ENCODE measurements at places on chromosomes 5 and 9.

- no peak for DNase-seq
These were observed 417.1 kb downstream of the DMRTA1 start for GRCh38 chr9:22863736-22864135.

GRCh38 chr5:81450940-81451339 lies 57.0 kb upstream of the ACOT12 start:
- no peak for DNase-seq

DNA sequence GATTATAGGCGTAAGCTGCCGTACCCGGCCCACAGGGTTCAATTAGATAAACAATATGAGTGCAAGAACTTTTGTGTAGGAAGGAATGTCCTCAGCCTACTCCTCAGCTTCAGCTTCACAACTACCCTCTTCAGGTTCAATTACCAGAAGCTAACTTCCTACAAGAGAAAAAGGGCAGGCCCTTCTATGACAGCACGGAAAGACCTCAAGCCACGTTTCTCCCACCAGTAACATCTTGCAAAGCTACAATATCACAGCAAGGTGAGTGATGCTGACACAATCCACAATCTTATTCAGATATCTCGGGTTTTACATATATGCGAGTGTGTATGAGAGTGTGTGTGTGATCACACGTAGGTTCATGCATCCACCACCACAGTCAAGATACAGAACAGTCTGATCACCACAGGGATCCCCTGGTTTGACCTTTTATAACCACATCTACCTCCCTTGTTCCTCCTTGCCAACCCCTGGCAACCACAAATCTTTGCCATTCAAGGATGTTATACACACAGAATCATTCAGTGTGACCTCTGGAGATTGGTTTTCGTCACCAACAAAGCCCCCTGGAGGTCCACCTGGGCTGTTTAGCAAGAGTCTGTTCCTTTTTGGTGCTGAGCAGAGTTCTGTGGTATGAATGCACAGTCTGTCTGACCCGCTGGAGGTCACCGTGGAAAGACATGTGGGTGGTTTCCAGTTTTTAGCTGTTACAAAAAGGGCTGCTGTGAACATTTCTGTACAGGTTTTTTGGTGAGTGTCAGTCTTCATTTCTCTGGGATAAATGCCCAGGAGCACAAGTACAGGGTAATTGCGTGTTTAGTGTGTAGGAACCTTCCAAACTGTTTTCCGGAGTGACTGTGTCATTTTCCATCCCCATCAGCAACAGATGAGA lies 38.2 kb downstream of the IPPK start:
- DNase-seq, result no peak

DNA sequence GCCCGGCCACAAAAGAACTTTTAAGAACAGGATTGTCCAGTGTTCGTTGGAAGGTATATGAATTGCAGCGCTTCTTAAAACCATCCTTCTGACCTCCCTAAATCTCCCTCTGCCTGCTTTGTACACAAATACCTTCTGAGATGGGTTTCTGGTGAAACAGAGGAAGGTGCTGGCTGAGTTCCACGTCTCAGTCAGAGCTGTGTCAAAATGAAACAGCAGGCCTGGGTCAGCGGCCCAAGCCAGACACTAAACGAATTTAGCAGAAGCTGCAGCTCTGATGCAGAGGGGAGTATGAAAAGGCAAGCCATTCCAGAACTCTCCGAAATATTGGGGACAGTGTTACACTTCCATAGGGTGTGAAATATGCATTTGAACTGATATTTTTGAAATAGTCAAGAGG lies 37.8 kb upstream of the CRB2 start:
- DNase-seq, result no peak

GRCh38 chr9:104747245-104747564 lies 278 bp upstream of the NIPSNAP3A start:
- no peak for DNase-seq

- DNase-seq, result no peak
These were observed 289.9 kb upstream of the SLC30A5 start for GRCh38 chr5:68803881-68804319.

DNA sequence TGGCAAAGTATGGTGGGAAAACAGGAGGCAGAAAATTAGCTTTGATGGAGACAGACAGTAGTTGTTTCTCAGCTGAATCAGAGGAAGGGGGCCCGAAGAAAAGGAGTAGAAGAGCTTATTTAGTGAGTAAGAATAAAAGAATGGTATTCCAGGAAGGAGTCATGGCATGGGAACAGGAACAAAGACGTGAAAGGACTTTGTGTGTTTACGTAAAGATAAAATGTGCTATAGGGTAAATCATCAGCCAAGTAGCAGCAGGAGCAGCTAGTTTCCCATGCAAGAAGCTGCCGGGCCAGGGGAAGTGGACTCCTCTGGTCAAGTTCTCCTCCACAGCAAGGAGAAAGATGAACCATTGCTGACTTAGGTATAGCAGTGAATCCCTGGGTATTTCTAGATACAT lies 454.5 kb downstream of the HINT1 start:
- DNase-seq, result no peak

- no peak for DNase-seq
These were observed 88.8 kb upstream of the TTC23L start for GRCh38 chr5:34750206-34750605.

GRCh38 chr9:6712041-6712440 lies 45.7 kb upstream of the KDM4C start:
- DNase-seq, result no peak

DNA sequence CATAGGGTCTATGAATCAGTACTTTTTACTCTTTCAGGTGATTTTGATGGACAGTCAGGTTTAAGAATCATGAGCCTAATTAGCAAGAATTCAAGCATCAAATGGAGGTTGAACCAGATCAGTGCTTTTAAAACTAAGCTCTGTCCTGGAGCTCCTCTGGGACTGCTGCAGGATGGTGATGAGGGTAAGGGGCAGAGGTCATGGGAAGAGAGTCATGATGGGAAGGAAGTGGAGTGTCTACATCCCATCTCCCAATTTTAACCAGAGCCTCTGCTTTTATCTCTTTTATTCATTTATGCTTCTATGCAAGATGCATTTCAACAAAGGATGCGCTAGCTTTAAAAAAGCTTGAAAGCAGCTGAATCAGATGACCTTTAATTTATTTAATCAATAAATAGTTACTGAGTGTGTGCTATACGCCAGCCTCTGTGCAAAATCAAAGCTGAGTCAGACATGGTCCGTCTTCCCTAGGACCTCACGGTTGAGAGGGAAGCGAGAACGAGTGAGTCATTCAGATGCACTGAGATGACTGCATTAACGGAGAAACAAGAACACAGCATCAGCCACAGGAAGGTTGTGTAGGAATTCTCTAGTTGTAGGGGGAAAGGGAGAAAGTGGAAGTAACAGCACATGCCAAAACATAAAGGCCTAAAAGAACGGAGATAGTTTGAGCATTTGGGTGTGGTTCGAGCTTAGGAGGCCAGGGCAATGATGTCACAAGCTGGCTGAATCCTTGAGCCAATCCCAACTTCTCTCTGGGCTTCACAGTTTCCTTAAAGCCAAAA lies 441.6 kb upstream of the BRINP1 start:
- DNase-seq, result no peak

DNA sequence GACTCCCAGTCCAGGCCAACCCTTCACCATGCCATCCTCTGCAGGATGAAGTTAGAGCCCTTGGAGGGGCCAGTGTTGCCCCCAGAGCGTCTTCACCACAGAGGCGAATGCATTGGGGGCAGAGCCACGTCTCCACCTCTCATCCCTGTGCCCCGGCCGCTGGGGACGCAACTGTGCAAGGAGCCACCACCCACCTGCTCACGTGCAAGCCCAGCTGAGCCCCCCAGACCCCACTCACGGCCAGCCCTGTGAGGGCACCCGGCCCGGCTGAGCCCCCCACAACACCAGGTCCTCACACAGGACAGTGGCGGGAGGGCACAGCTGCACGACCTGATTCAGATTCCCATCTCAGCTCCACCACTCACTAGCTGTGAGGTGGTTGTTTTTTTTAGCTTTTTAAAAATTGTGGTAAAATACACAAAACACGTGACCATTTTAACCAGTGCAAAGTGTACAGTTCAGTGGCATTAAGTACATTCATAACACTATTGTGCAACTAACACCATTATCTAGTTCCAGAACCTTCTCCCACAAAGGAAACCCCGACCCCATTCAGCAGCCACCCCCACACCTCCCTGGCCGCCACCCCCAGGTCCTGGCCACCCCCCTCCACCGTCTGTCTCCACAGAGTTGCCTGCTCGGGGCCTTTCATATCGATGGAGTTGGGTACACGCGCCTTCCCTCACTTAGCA lies 33.5 kb upstream of the UBAC1 start:
- DNase-seq, result no peak

DNA sequence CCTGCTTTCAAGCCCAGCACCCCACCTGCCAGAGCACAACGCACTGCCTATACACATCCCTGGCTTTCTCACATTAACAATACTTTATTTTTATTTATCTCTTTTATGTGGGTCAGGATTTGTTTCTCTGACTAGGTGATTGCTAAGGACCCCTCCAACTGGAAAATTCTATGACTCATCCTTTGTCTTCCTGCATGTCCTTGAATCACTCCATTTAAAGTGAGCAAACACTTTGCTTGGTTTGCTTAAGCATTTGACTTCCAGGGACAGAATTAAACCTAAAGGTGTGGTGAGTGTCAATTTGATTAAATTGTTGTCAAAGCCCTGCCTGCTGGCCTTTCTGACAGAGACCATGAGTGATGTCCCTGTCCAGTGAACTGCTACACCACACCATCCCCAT lies 536.5 kb upstream of the BRINP1 start:
- DNase-seq, result no peak

GRCh38 chr5:89353837-89354551 lies 471.0 kb upstream of the MEF2C start:
- no peak for DNase-seq

GRCh38 chr5:157994906-157995519 lies 136.1 kb upstream of the CLINT1 start:
- no peak for DNase-seq

GRCh38 chr9:561427-561826 lies 280.1 kb upstream of the DMRT1 start:
- no peak for DNase-seq

GRCh38 chr5:176608937-176609723 lies 826 bp downstream of the GPRIN1 start:
- no peak for DNase-seq

DNA sequence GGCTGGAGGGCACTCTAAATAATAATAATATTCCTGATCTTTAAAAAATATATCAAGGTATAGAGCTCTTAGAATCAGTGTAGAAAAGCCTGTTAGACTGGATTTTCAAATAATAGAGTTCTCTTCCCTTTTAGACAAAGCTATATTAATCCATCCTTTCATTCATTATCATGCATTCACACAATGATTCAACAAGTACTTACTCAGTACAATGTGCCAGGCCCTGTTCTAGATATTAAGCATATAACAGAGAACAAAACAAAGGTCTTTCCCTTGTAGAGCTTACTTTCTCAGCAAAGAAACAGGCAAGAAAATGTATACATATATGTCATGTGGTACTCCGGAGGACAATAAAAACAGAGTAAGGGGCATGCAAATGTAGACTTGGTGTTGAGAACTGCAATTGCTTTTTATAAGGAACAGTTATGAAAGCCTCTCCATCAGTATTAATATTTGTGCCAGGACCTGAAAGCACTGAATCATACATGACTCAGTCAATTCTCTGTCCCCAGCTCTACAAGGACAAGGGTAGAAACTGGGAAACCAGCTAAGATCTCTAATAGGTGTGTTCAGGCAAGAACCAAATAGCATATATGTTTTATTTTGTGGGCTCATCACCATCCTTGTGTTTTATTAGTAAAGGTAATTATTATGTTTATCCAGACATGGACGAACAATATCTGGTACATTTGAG lies 72.2 kb downstream of the PIP5K1B start:
- DNase-seq, result no peak

GRCh38 chr9:1880038-1880565 lies 135.0 kb upstream of the SMARCA2 start:
- no peak for DNase-seq

DNA sequence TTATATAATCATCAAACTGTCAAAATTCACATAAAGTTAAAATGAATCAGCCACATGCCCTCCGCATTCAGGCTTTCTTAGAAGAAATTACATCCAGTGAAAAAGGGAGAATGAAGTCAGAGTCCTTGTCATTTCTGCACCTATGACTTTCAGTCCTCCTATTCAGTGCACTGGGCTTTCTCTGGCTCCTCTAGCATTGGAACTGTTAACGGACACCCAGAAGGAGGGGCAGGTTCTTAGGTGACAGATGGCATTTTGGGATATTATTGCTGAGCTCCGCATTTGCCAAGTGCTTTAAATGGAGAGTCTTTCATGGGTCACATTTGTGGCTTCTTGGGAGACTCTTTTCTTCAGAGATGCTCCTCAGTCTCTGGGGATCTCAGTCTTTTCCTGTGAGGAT lies 40.0 kb downstream of the ADAMTS19 start:
- no peak for DNase-seq

GRCh38 chr9:130805510-130806326 lies 29.3 kb upstream of the ABL1 start:
- no peak for DNase-seq

DNA sequence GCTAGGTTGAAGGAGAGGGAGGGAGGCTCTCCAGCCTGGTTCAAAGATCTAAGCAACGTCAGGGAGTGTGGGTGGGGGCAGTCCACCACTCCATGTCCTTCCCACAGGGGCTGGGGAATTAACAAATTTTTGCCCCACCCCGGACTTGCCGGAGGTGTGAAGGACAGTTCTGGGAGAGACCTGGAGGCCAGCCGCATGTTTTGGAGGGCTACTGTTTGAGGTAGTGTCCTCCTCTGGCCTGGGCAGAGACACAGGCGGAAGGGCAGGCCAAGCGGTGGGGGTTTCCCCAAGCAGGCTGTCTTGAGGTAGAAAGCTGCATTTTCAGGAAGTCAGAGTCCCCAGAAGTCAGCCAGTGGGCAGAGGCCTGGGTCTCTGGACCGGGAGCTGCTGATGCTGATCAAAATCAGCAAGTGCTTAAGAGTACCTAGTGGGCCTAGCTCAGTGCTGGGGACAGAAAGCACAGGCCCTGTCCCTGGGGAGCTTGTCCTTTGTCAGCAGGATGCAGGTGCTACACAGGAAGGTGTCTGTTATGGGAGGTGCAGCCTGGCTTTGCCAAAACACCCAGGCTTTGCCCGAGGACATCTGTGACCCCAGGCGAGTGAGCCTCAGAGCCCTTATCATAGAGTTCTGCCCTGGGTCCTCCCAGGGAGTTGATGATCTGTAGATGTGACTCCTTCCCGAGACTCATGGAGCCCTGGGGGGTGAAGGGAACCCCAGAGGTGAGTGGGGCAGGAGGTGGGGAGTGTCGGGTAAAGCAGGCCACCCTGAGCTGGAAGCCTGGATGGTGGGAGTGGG lies 18.5 kb downstream of the JADE2 start:
- DNase-seq, result no peak

DNA sequence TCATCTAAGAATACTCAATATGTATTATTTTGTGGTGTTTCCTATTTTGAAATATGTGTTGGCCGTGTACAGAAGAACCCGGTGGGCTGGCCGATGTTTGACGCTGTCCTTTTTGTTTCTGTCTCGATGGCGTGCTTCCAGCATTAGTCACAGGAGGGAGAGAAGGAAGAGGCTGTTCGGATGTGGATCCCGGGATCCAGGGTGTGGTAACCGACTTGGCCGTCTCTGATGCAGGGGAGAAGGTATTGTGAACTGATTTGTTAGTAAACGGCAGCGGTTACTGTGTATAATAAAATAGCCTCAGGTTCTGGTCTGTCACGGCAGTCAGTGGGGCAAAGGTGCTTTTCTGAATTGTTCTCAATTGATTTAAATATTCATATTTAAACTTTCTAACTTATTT lies 275.0 kb downstream of the ARHGEF28 start:
- no peak for DNase-seq

- no peak for DNase-seq
These were observed 157.0 kb upstream of the RAI14 start for GRCh38 chr5:34499001-34499734.

All from stimulated activated CD8-positive, alpha-beta memory T cell treated with anti-CD3 and anti-CD28 coated beads, Interleukin-4, amount 100 ng/mL, for 4 hours (primary cell).